Psoas muscle (tissue), 8 donors: ENCODE measurements at places on chromosomes 7 and 10. TPM values are rescaled to one million over a fixed set of nuclear protein-coding genes. Genes with fewer than 3 reads are reported as not detected.

FAM25C gene
- polyA plus RNA-seq: not detected

DNA sequence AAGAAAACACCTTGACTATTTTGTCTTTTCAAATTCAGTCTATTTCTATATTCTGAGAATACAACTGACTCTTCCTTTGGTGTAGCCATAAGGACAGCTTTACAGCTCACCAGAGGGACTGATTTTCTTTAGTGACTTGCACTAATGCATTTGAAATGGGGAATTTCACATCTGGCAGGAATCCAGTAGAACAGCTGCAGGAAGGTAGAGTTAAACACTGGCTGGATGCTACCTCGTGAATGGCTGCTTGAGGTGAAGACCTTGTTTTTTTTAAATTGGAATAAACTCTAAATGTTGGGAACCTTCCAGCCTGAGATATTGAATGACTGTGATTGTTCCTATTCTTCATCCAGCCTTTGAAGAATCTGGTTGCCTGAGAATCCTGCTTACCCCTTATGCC, 139.5 kb upstream of the STK17A start:
- no peak for DNase-seq

PTPRE gene
- polyA plus RNA-seq: 0.93 TPM

- no peak for DNase-seq
Observed at GRCh38 chr7:4113976-4114375, 568.1 kb upstream of the FOXK1 start.

PAX4 gene
- polyA plus RNA-seq: not detected

DNA sequence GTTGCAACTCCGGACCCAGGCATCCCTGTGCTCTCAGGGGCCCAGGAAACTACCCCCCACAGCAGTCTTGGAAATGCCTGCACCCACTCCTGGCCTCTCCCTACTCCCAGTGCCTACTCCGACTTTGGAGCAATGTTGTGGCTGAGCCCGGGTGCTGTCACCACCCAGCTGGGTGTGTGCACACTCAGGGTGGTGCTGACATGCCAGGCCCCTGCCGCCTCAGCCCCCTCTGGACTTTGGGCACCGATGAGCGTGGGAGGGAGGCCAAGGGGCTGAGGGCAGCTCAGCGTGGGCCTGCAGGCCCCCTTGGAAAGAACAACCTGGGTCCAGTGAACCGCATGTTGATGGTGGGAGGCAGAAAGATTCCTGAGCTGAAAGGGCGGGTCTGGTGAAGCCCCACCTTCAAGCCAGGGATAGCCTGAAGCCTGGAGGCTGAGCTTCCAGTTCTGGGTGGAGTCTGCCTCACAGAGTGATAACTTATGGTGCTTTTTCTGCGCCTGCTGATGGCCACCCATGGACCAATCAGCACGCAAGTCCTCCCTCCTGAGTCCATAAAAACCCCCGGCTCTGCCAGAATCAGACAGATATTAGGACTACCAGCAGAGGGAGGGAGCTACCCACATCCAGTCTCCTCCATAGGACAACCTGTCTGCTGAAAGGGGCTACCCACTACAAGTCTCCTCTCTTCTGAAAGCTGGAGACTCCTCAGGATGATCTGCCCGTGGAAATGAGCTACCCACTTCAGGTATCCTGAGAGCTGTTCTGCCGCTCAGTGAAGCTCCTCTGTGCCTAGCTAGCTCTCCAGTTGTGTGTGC, 380.4 kb upstream of the SORCS1 start:
- DNase-seq: no peak

GRCh38 chr7:17095931-17096330, 202.5 kb upstream of the AHR start:
- no peak for DNase-seq

GRCh38 chr10:7092603-7093002, 318.2 kb downstream of the SFMBT2 start:
- DNase-seq: no peak

GRCh38 chr10:51031950-51032349, 42.3 kb upstream of the PRKG1 start:
- DNase-seq: no peak

ZNF117 gene
- polyA plus RNA-seq: 0.58 TPM

- no peak for DNase-seq
Observed at GRCh38 chr10:99435986-99436638, 5.7 kb upstream of the GOT1 start.

- no peak for DNase-seq
Observed at GRCh38 chr10:80187465-80188409, 17.6 kb downstream of the ANXA11 start.

NODAL gene
- 0.08 TPM for polyA plus RNA-seq

SLC39A12 gene
- 0.01 TPM for polyA plus RNA-seq

DNA sequence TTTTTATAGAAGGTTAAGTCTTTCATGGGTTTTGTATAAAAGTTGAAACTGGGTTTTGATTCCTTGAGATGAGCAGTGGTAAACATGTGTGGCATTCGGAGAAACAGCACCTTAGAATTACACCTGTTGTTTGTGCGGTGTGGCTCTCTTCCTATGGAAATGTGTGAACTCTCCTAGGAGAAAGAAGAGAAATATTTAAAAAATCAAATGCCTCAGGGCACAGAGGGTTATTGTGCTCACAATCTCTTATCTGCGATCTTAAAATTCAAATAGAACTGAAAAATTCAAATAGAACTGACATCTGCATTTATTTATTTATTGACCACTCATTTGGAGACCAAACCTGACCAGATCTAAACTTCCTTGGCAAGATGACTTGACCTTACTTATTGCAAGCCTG, 18.1 kb upstream of the NRP1 start:
- no peak for DNase-seq

DNA sequence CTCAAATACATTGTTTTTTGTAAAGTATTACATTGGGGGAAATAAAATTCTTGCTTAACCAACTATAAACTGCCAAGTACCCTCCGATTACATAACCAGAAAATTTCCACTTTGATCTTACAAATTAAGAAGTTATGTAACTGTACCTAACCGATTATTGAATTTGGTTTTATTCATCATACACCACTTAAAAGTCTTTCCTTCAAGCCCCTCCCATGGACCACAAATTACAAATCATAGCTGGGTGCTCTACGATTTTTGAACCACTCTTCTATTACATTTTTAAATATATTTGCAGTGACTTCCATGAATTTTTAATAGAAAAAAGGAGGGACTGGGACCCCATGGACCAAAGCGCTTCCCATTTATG, 630 bp downstream of the ZNF680 start:
- no peak for DNase-seq

AMPH gene
- polyA plus RNA-seq: 0.98 TPM

DNA sequence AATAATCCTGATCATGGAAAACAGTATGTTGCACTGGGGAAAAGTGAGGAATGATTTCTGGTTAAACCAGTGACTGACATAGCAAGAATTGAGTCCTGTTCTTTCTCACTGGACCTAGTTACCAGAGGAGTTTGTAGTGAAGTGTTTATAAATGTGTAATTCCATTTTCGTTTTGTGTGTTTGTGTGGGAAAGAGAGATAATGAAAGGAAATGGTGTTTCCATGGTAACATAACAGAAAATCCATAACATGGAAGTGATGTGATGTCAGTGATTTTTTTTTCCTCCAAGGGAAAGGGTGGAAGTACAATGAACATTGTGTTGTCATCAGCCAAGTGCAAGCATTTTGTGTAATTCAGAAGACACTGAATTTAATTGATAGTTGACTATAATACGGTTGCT, 283.9 kb downstream of the PLXDC2 start:
- no peak for DNase-seq

HYAL4 gene
- 1.7 TPM for polyA plus RNA-seq

DNA sequence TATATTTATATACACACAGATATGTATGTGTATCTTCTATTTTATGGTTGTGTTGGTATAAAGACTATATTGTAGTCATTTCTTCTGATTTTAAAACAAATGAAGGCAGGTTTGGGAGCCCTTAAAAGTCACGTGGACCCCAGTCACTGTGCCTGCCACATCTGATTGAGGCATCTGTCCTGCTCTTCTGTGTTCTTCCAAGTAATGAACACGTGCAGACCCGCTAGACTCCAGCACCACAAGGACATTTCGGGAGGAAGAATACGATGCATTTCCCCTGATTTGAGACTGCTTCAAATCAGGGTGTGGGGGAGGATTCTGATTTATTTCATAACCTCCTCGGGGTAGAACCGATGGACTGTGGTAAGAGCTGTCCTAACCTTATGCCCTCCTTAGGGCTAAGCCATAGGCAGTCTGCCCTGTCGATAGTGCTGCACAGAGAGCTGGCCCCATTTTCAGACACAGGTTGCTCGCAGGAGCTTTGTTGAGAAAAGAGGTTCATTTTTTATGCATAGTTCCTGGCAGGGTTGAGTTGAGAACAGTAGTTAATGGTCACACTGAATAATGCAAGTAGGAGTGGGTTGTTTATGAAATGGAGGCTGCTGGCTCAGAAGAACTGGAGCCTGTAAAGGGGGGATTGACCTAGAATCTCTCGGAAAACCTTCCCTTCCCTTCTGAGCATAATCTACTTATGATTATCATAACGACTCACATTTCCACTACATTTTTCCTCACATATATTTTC, 55.0 kb upstream of the C10orf120 start:
- DNase-seq: no peak

GDF2 gene
- not detected for polyA plus RNA-seq

DNA sequence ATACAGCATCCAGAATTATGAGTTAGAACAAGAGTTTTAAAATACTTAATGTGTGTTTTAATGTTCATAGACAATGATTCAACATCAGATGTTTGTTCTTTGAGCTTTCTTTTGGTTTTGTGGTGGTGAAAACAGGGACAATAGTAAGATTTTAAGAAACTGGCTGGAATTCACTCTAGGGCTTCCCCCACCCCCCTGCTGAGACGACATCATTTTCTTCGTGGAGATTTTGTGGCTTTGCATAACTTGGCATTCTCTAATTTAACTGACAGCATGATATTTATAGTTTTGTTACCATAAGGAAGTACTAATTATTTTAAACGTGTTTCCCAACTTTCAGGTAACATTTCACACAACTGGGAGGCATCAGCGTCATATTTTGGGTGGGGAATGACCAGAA, 184.1 kb downstream of the BICC1 start:
- DNase-seq: no peak

LIPK gene
- not detected for polyA plus RNA-seq

DNA sequence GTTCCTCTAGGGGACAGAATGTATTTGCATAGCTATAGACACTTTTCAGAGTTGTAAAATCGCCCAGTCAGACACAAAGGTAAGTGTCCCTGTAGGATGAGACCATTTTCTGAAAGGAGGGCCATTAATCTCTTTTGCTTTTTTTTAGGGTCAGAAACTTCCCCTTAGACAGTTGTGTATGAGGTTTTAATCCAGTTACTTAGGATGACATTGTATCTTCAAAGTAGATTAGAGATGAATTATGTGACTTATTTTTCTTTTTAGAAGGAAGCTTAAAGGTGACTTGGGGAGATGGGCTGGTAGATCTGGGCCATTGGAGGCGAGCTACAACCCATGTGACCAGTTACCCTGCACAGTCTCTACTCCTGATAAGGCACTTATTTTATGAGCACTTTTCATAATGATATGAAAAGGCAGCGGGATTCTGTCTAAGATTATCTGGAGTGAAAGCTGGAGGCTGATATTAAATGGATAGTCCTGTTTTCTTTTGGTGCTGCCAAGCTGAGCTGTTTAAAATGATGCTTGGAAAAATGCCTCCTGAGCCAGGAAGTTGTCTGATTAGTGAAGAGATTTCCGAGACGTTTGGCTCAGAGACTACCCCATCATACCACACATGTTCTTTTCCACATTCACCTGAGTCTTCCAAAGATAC, 264.3 kb downstream of the AUTS2 start:
- no peak for DNase-seq

TBC1D12 gene
- 1.5 TPM for polyA plus RNA-seq

DNA sequence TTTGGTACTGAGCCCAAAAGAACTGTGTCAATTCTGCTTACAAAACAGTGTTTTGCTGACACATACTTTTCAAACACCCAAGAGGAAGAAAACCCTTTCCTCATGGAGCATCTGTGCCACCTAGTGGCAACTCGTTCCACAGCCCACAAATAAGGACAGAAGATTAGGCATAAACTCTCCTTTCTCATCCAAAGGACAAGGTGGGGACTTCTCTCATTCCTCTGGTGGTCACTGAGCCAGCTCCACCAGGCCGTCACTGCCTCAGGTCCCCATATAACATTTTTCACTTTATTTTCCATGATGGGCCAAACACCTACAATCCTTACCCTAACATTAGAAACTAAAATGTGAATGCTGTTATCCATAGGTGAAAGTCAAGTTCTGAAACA, 76.9 kb downstream of the RNF216 start:
- DNase-seq: peak; percentile 77

GRCh38 chr7:92766461-92767003, 69.8 kb downstream of the CDK6 start:
- DNase-seq: no peak

DNA sequence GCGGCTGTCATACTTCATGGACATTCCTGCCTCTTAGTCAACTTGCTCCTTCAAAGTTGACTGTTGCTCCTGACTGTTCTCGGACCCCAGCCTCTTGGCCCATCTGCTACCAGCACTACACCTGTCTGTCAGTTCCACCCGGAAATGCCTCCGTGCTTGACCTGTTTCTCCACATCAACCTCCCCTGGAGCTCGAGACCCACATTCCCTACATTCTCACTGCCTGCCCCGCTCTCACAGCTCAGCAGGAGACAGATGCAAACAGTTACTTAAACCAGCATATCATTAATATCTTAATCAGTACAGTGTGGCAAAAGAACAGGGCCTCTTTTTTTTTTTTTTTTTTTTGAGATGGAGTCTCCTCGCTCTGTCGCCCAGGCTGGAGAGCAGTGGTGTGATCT, 174.3 kb downstream of the NRP1 start:
- DNase-seq: no peak

DNA sequence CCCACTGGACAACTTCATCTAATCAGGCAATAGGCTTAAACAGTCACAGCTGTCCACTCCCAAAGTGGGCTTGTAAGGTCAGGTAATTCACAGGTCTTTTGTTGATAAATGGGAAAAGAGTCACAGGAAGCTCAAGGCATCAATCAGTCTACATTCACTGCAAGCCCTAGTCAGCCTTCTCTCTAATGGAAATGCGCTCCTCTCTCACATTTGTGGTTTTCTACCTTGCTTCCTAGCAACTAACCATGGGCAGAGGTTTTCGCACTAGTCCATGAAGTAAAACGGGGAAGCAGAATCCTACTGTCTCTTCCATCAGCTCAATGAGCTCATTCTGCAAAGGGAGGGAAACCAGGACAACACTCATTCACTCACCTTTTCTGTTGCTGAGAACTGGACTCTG, 53.5 kb upstream of the APBB1IP start:
- no peak for DNase-seq

CC2D2B gene
- 0.18 TPM for polyA plus RNA-seq

DNA sequence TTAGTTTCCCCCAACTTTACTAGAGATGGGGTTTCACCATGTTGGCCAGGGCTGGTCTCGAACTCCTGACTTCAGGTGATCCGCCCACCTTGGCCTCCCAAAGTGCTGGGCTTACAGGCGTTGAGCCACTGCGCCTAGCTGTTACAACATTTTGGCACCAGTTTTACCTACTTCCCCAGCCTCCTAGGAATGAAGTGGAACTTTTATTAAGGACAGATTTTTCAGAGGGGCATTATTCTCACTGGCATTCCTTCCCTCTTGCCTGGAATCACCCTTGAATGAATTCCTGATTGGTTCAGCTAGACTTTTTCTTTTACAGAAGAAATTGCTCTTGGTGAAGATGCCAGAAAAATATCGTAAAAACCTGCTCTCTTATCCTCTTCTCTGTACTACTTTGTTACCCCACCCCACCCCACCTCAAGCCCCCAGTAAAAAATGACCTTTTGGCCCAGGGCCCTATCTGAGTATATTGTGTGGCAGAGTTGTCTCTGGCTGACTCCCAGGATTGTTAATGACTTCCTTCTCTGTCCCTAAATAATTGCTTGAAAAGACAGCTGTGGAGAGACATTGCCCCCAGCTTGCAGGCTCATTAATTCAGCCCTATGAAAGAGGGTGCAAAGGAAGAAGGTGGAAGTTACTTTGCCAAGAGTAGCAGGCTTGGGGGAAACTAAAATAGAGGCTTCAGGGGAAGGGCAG, 189.6 kb downstream of the AUTS2 start:
- no peak for DNase-seq
